ENCODE measurements at places on chromosomes 2 and 18. TPM values are rescaled to one million over a fixed set of nuclear protein-coding genes. Genes with fewer than 3 reads are reported as not detected.

The BCL11A gene
- total RNA-seq = not detected

The ZBTB7C gene
- total RNA-seq = 0.11 TPM

The TYW5 gene
- 9.9 TPM for total RNA-seq

The IL1A gene
- total RNA-seq = 0.73 TPM

The SCN1A gene
- not detected for total RNA-seq

The UGT1A1 gene
- total RNA-seq = not detected

The SCN9A gene
- 1.9 TPM for total RNA-seq

The PLEKHH2 gene
- 2.3 TPM for total RNA-seq

The RPIA gene
- 45.4 TPM for total RNA-seq

The KLF11 gene
- 10.6 TPM for total RNA-seq

The COLEC11 gene
- total RNA-seq = not detected

The CCDC74A gene
- 1.9 TPM for total RNA-seq

The ONECUT2 gene
- not detected for total RNA-seq

The TMEM17 gene
- 0.14 TPM for total RNA-seq

The UPP2 gene
- total RNA-seq = not detected

The INO80C gene
- 26.7 TPM for total RNA-seq

The TANC1 gene
- total RNA-seq = 0.20 TPM

The KCNIP3 gene
- total RNA-seq = not detected

The STAT1 gene
- 789 TPM for total RNA-seq

The NPHP1 gene
- total RNA-seq = not detected

The KYNU gene
- not detected for total RNA-seq

The ARHGEF33 gene
- total RNA-seq = not detected

The ARHGAP28 gene
- not detected for total RNA-seq

The PSMA8 gene
- 1.7 TPM for total RNA-seq

The ABCB11 gene
- not detected for total RNA-seq

The DCDC2C gene
- total RNA-seq = not detected

The C2orf15 gene
- total RNA-seq = 0.34 TPM

The PDCD1 gene
- 8.3 TPM for total RNA-seq

The SCTR gene
- not detected for total RNA-seq

The LNPK gene
- 37.4 TPM for total RNA-seq

The STARD6 gene
- total RNA-seq = not detected

The GATA6 gene
- total RNA-seq = not detected

The CRYBA2 gene
- total RNA-seq = not detected

The C18orf54 gene
- 8.9 TPM for total RNA-seq

The POMC gene
- total RNA-seq = 3.0 TPM

The SAG gene
- 0.34 TPM for total RNA-seq

The UCN gene
- 1.5 TPM for total RNA-seq

The REG1A gene
- total RNA-seq = not detected

The CCDC102B gene
- 1.7 TPM for total RNA-seq

All from T-helper 2 cell treated with Interferon-gamma antibody and Interleukin-4, amounts not matched to agents 100 ng/mL and 5 ng/mL, for 36 hours (primary cell).